Spinal cord (tissue), 10 donors: ENCODE measurements at places on chromosomes 7 and 10. TPM values are rescaled to one million over a fixed set of nuclear protein-coding genes. Genes with fewer than 3 reads are reported as not detected.

ENO4 gene
- 3.1 TPM for polyA plus RNA-seq

TRIM73 gene
- 5.1 TPM for polyA plus RNA-seq

RARRES2 gene
- polyA plus RNA-seq: 25.1 TPM

BNIP3 gene
- 78.4 TPM for polyA plus RNA-seq

HGF gene
- polyA plus RNA-seq: 1.2 TPM

GRID2IP gene
- polyA plus RNA-seq: 0.36 TPM

RBP3 gene
- 0.41 TPM for polyA plus RNA-seq

FZD8 gene
- polyA plus RNA-seq: 2.8 TPM

NOBOX gene
- polyA plus RNA-seq: not detected

GPRIN2 gene
- polyA plus RNA-seq: 9.9 TPM

GBX1 gene
- 7.3 TPM for polyA plus RNA-seq

ATP6V0A4 gene
- polyA plus RNA-seq: 2.5 TPM

TCERG1L gene
- polyA plus RNA-seq: 23.5 TPM

TBL2 gene
- 32.3 TPM for polyA plus RNA-seq

LRMDA gene
- 6.4 TPM for polyA plus RNA-seq

TMEM213 gene
- 0.77 TPM for polyA plus RNA-seq

STEAP1B gene
- polyA plus RNA-seq: 1.2 TPM

OPTN gene
- 62.6 TPM for polyA plus RNA-seq

SPDYE5 gene
- 2.0 TPM for polyA plus RNA-seq

LIPJ gene
- 0.73 TPM for polyA plus RNA-seq

GPNMB gene
- 10.7 TPM for polyA plus RNA-seq

ITPRID1 gene
- 0.09 TPM for polyA plus RNA-seq

CDK5 gene
- 86.7 TPM for polyA plus RNA-seq

MACROH2A2 gene
- 77.5 TPM for polyA plus RNA-seq

MBL2 gene
- not detected for polyA plus RNA-seq

NKX2-3 gene
- polyA plus RNA-seq: not detected
